ENCODE measurements at places on chromosomes 16 and 17. TPM values are rescaled to one million over a fixed set of nuclear protein-coding genes. Genes with fewer than 3 reads are reported as not detected.

Gene ABCA10
- 22.2 TPM for total RNA-seq

Gene DHRS7C
- not detected for total RNA-seq

Gene ST6GALNAC1
- 1.7 TPM for total RNA-seq

Gene KRTAP1-5
- total RNA-seq = not detected

Gene MARCHF10
- not detected for total RNA-seq

Gene TUBD1
- 13.4 TPM for total RNA-seq

Gene C16orf92
- not detected for total RNA-seq

Data from subcutaneous adipose tissue (tissue), 4 donors.